CD4-positive, alpha-beta memory T cell (primary cell): ENCODE measurements at places on chromosomes 16 and 17.

DNA sequence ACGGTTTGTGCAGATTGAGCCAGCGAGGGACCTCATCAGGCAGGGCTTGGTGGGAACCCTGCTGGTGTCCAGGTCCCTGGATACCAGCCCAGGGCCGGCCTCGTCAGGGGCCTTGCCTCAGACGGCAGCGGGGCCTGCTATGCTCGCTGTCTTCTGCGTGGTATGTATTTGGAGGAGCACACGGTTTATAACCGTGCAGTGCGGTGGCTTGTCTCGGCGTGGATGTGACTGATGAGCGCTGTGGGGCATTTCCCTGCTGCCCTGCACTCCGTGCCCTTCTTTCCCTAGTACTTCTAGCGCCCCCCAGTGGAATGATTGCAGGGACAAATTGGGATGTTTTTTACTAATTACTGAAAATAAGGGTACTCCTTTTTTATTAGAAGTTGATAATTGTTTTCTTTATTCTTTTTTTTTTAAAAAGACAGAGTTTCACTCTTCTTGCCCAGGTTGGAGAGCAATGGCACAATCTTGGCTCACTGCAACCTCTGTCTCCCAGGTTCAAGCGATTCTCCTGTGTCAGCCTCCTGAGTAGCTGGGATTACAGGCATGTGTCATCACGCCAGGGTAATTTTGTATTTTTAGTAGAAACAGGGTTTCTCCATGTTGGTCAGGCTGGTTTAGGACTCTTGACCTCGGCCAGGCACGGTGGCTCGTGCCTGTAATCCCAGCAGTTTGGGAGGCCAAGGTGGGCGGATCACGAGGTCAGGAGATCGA is 15.3 kb downstream of the TBCD start:
- no peak for DNase-seq

GRCh38 chr17:5661491-5662125 is 77.3 kb upstream of the NLRP1 start:
- no peak for DNase-seq

DNA sequence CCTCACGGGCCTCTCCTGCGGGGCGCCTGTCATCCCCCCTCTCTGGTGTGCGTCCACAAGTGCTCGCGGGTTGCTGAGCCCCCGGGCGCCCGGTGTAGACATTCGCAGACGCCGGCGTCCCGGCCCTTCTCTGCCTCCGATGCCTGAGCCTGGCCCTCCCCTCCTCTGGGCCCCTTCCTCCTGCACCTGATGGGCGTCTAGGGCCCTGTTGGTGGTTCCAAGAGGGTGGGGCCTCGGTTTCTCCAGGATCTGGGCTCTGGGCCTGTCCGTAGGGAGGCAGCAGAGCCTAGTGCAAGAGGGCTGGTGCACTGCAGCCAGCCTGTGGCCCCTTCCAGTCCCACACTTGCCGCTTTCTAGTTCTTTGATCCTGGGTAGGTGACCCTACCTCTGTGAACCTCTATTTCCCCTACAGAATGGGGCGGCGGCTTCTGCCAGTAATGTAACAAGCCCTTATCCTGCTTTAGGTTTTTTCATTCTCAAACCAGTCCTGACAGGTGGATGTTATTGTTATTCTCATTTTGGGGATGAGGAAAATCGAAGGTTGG is 623 bp downstream of the E4F1 start:
- DNase-seq: no peak

DNA sequence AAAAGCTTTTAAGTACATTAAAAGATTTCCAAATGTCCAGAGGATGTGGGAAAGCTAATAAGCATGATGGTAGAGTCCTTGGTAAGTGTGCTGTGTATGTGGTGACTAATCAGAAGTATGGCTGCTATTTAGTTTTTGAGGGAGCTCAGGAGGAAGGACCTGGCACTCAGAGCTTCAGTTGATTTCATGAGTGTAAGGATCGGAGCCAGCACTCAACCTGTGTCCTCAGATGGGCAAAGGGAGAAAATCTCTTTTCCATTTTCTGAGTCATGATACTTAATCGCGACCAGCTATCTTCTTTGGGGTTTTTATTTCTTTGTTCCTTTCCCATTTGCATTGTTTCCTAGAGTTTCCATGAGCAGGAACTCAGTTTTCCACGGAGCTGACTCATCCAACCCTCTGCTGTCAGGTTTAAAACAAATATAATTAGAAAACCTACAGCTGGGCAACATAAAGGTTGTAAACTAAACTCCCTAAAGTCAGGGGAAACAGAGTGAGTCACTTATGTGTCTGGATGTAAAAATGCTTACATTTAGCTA is 125.4 kb downstream of the MAP2K6 start:
- DNase-seq: no peak

DNA sequence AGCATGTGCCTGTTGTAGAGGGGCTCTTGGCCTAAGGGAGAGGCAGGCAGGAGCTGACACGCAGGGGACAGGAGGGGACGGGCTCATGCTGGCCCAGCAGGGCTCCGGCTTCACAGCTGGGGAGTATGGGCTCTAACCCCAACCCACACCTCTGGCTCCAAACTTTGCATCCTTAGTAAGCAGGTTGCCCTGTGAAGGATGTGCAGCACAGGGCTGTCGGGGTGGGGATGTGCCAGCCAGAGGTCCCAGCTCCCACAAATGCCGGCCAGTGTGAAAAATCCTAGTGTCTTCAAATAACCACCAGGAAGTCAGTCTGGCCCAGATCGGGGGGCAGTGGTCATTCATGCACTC is 14.0 kb upstream of the FAM83G start:
- DNase-seq: no peak

GRCh38 chr17:77354670-77355455 is 214.1 kb downstream of the SEC14L1 start:
- no peak for DNase-seq

GRCh38 chr17:54900457-54901229 is at the start of gene TOM1L1:
Gene TOM1L1 (plus strand): TSS chr17:54900852. CDS start chr17:54900866, 14 bp downstream.
- peak; percentile 17 for DNase-seq

DNA sequence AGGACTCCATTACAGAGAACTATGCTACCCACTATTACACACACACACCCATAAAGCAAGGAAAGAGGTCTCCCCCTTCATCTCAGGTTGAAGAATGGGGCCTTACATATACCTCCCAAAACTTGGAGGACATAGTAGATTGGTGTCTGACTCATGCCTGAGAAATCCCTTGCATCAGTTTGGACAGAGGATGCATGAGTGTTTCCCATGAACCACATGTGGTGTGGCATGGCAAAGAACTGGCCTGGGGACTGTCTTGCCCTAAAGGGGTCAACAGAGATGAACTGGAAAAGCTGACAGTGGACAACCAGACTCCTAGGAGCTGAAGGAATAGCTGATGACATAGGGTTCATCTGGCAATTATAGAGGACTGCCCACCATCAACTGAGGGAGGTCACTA is 54.0 kb downstream of the DYNLRB2 start:
- no peak for DNase-seq

DNA sequence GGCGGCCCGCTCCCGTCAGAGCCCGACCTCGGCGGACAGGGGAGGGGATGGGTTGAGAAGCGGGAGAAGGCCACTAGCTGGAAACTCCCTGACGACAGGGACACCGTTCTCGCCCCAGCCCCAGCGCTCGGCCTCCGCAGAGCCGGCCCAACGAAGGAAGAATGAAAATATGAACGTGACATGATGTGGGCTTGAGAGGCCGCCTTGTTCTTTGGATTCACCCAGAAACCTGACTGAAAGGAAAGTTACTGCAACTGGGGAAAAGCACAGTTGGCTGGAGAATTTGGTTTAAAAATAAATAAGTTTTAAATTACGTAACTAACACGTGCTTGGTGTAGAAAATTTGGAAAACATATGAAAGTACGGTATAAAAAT is 21.1 kb downstream of the NPTX1 start:
- DNase-seq: no peak

DNA sequence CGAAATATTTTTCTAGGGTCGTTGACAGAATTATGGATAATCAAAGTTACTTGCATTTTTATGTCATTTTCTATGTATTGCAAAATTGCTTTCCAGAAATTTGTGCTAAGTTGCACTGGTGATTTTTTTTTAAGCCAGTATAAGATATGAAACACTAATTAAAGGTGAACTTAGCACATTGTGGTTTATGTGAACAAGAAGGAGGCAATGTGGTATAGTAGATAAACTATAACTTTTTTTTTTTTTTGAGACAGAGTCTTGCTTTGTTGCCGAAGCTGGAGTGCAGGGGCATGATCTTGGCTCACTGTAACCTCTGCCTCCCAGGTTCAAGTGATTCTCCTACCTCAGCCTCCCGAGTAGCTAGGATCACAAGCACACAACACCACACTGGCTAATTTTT is 13.2 kb downstream of the DGKE start:
- DNase-seq: no peak

DNA sequence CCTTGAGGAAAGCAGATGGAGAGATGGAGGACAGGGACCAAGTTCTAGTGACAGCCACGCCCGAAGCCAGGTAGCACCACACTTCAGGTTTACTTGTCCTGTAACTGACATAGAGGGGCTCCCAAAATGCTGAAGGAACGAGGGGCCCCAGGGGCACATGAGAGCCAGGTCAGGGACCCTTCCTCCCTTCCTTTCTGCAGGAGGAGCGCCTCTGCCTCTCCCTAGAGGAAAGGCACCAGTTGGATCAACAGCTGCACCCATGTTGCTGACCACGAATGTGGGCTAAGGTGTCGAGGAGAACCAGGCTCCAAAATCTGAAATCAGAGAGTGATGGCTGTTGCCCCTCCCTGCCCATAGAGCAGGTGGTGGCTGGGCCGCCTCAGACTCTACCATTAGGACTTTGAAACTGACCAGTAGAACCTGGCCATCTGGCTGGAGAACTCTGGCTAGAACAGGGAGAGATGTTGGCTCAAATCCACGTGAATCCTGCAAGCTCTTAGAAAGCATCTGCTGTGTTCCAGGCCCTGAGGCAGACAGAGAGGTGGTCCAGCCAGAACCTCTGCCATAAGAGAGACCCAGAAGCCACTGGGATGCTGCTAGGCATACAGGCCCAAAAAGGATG is 218.8 kb downstream of the KATNIP start:
- DNase-seq: no peak

DNA sequence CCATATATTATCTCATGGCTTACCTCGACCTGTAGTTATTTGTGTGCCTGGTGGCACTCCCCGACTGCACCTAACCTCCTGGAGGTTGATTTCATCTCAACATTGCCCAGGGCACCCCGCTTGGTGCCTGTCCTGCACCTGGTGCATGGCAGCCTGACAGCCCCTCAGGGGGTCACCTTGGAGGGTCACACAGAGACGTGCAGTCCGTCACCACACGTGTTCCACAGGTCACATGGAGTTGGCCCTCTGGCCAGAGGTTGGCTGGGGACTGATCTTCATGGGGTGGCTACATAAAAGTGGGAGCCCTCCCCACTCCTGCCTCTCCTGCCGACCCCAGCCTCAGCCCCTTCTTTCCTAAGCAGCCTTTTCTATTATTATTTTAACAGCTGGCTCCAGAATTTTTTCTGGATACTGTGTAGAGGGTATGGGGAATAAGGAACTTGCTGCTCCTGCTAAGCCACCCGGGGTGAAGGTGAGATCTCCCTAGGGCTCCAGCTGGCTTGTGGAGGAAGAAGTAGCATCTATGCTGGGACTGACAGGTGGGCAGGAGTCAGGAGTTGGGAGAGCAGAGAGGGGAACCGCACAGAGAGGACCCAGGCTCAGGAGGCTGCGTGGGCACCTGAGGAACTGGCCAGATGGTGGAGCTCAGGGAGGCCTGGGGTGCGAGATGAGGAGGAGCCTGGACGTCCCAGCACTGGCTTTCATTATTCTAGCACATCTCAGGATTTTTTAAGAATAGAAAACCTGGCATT is 12.5 kb upstream of the NKD1 start:
- DNase-seq: no peak

DNA sequence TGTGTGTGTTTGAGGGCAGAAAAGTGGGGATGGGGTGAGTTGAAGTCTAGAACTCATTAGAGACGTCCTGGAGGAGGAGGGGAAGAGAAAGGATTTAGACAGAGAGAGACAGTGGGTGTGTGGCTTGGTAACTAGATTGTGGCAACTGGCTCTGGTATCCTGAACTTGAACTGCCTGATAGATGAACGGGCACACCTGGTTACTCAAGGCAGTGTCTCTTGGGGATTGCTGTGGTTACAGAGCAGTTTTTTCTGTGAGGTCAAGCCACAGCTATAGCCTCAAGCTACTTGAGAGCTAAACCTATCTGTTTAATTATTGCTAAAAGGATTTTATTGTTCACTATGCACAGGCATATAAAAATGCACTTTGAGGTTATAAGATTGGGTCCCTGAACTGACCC is 29.8 kb upstream of the MYH2 start:
- DNase-seq: no peak

- no peak for DNase-seq
Observed at GRCh38 chr17:9612006-9612405, 33.3 kb upstream of the USP43 start.

GRCh38 chr17:38885044-38885727 is 15.3 kb downstream of the LASP1 start:
- no peak for DNase-seq

- DNase-seq: no peak
Observed at GRCh38 chr16:87131061-87131995, 185.9 kb downstream of the C16orf95 start.

- no peak for DNase-seq
Observed at GRCh38 chr17:82013341-82013740, 9.3 kb downstream of the CENPX start.

DNA sequence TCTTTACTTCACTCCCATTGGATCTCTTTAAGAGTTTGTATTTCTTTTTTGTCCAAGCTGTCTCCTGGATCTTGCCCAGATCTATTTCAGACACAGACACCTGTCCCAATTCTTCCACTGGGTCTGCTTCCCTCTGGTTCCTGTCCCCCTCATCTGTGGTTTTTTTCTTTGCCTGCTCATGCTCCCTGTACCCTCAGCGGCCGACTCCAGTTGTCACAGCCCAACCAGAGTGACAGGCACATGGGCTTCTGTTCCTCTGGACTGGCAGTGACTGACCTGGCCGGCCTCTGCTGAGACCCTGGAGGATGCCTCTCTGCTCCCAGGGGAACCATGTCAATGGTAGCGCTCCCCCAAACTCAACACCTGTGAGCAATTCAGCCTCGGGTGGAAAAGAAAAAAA is 142.6 kb downstream of the WSCD1 start:
- DNase-seq: no peak

DNA sequence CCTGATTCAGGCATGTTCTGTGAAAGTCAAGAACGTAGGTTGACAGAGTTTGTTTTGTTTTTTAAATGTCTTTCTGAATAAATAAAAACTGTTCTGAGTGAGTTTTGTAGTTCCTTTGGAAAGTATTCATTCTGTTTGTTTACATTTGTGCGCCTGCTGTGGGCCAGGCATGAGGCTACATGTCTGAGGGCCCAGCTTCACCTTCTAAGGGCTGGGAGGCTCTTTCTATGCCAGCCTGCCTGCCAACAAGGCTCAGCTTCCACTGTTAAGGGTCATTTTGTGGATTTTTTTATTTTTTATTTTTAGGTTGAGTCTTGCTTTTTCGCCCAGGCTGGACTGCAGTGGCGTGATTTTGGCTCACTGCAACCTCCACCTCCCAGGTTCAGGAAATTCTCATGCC is 6.1 kb downstream of the WWOX start:
- no peak for DNase-seq

GRCh38 chr17:35917519-35918213 is 12.9 kb downstream of the RDM1 start:
- DNase-seq: no peak

DNA sequence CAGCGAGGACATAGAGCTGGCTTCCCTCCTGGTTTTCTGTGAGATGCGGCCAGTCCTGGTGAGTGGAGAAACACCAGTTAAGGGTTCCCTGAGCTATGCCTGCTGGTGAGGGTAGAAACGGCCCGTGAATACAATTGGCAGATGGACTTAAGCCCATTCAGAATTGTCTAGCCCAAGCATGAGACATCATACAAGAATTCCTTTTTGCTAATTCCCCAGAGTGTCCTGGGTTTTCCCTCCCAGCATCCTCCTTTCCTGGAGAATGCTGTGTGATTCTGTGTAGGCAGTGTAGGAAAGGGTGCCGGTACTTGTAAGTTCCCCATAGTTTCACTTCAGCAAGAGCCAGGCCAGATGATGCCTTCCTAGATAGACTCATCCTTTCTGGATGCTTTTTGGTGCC is 65.1 kb downstream of the SDR42E1 start:
- no peak for DNase-seq
